ENCODE measurements at places on chromosomes 7 and 10. TPM values are rescaled to one million over a fixed set of nuclear protein-coding genes. Genes with fewer than 3 reads are reported as not detected.
A peak's percentile ranks its signal among the peaks of the same experiment; 100 is the strongest.

The ARHGEF35 gene
- total RNA-seq: 1.4 TPM

The CHRM2 gene
- total RNA-seq: not detected

The SPOCK2 gene
- total RNA-seq: 1.3 TPM

The RINT1 gene
- total RNA-seq: 4.4 TPM

The HOXA6 gene
- total RNA-seq: not detected

The PNLIP gene
- total RNA-seq: not detected

The AGAP9 gene
- 5.3 TPM for total RNA-seq

The SPDYE8 gene
- not detected for total RNA-seq

The SEPHS1 gene
- total RNA-seq: 338 TPM

The CALML3 gene
- total RNA-seq: not detected

The CACNB2 gene
- total RNA-seq: 1.0 TPM

The ZKSCAN5 gene
- 28.7 TPM for total RNA-seq

The BZW2 gene
- 99.0 TPM for total RNA-seq

The MACC1 gene
- 0.21 TPM for total RNA-seq

The SKIDA1 gene
- total RNA-seq: 10.4 TPM

The COL1A2 gene
- total RNA-seq: 47.8 TPM

The ZC3HAV1 gene
- total RNA-seq: 27.1 TPM

The LBX1 gene
- not detected for total RNA-seq

The PLXNA4 gene
- total RNA-seq: 1.0 TPM

- DNase-seq: no peak
These were observed 145.3 kb downstream of the SEMA3A start for GRCh38 chr7:84049071-84049836.

GRCh38 chr7:55006499-55006898, 12.3 kb upstream of the EGFR start:
- peak; percentile 60 for DNase-seq

DNA sequence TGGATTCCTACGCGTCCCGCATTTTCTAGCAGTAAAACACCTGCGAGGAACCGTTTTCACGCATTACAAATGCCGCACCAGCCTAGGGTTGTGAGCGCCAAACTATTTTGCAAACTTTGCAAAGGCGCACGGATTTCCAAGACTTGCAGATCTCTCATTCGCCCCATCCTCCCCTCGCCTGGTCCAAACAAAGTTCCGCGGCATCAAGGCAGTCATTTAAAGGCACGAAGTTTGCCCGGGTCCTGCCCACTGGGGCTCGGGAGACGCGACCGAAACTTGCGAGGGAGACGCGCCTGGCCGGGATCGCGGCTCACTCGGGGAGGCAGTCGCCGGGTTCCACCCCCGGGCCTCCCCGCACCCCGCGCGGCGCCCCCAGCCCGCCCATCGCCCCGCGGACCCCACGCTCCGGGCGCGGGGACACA, 613 bp downstream of the USP6NL start:
- no peak for DNase-seq

GRCh38 chr10:88467835-88468485, 115.2 kb downstream of the RNLS start:
- no peak for DNase-seq

GRCh38 chr7:48515171-48515570, 343.9 kb downstream of the ABCA13 start:
- DNase-seq: no peak

GRCh38 chr7:129559564-129559963, 52.0 kb upstream of the NRF1 start:
- no peak for DNase-seq

- DNase-seq: no peak
These were observed 176.8 kb downstream of the KIAA1217 start for GRCh38 chr10:24385776-24386175.

GRCh38 chr10:93277360-93277759, 203.7 kb downstream of the CYP26A1 start:
- no peak for DNase-seq

- DNase-seq: peak; percentile 56
These were observed 72.8 kb upstream of the KAT6B start for GRCh38 chr10:74753442-74754211.

DNA sequence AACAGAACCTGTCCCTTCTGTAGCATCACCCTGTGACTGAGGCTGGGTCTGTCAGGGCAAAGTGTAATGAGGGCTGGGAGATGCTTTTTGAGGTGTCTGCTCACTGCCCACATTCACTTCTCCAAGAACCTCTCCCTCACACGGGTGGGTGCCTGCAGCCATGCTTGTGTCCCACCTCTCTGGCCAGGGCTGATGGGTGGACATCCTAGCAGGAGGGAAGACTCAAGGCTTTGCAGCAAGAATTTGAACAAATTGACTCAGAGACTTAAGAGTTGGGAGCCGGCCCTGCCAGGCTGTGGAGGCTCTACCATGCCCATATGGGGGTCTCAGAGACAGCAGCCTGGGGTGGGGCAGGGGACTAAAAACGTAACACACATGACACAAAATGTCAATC, 33.4 kb downstream of the GOLGA7B start:
- no peak for DNase-seq

GRCh38 chr7:34062826-34063225, 157.5 kb downstream of the BMPER start:
- DNase-seq: no peak

DNA sequence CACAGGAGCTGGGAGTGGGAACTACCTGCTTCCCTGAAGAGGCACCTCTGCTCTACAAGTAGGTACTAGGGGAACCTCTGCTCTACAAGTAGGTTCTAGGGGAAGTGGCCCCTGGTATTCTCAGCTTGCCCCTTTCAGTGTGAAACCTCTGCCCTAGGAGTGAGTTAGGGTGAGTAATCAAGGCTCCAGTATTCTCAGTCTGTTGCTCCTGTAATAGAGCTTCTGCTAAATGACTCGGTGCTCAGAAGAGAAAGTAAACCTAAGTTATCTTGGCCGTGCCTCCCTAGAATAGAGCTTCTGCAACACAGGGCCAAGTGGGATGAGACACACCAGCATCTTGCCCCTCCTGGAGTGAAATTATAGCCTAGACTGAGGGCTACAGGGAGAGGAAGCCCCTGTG, 13.4 kb upstream of the RASSF4 start:
- no peak for DNase-seq

- DNase-seq: no peak
These were observed 157.3 kb downstream of the NOC3L start for GRCh38 chr10:94205396-94205831.

DNA sequence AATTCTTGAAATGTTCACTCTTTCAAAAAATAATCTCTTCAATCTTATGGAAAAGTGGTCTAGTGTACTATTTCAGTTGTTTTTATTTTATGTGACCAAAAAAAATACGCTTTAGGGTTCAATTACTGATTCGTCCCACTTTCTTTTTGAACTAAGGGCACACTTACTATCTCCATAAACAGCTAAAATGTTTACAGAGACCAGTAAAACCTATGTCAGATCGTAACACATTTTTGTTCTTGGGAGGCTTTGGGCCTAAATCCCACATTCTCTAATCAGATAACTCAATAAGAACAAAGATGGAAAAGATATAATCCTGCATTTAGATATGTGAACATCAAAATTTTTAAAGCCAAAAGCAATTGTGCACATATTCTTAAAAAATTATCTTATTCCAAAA, 29.8 kb upstream of the EPC1 start:
- no peak for DNase-seq

GRCh38 chr7:77783545-77783944, 14.7 kb downstream of the TMEM60 start:
- no peak for DNase-seq

DNA sequence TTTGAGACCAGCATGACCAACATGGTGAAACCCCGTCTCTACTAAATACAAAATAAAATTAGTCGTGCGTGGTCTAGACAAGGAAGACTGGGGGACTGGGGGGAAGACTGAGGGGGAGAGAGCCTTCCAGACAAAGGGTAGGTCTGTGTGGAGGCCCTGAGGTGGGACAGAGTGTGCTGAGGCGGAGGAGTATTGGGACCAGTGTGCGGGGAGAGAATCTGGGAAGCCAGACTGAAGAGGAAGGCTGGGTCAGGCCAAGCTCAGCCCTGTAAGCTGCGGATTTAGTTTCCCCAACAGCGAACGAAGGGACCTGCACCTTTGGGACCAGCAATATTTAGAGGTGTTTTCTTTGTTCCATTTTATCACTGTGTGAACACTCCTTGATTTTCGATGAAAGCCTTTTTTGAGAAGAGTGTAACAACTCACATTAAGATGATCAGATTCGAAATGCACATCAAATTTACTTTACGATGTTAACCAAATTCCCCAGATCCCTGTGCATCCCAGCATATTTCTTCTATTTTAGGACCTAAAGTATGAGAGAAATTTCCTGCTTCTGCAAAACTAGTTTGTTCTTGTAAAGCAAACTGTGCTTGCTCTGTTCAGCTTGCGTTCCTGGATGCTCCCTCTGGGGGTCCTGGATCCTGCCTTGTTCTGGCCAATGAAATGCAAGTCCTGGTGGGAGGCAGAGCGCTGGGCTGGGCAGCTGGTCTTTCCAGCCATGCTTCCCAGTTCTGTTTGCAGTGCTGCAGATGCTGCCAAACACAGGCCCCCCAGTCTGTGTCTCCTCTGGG, 39.4 kb downstream of the PLAU start:
- DNase-seq: peak; percentile 79

DNA sequence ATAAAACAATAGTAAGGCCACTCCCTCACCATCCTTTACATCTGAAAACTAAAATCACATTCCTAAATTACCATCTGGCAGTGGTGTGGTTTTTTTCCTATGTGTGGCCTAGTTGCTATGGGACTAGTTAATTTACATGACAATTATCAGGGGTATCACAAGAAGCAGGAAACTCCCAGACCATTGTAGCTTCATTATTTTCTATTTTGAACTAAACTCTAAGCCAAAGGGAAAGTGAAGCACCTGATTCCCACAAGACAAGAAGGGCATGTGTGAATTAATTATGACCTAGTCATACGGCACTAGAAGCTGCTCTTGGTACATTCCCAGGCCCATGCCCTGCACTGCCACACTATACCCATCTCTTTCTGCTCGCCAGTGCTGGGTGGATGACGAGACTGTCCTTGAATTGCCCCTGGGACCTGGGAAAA, 103.4 kb downstream of the ATXN7L1 start:
- DNase-seq: peak; percentile 49

DNA sequence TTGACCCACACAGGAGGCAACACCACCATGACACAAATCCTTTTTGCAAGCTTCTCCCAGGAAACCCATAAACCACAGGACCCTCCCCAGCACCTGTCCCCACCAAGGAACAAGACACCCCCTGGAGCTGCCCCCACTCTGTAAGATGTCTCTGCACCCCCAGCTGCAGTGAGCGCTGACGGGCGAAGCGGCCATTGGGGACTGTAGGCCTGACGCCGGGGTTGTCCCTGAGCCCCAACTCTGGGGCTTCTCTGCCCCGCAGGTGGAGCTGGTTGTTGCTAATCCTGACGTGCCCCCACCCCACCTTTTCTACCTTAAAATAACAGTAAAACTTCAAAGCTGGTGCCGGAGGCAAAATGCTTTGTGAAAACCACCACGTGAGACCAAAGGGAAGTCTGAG, 94.7 kb upstream of the PPP2R2D start:
- no peak for DNase-seq

DNA sequence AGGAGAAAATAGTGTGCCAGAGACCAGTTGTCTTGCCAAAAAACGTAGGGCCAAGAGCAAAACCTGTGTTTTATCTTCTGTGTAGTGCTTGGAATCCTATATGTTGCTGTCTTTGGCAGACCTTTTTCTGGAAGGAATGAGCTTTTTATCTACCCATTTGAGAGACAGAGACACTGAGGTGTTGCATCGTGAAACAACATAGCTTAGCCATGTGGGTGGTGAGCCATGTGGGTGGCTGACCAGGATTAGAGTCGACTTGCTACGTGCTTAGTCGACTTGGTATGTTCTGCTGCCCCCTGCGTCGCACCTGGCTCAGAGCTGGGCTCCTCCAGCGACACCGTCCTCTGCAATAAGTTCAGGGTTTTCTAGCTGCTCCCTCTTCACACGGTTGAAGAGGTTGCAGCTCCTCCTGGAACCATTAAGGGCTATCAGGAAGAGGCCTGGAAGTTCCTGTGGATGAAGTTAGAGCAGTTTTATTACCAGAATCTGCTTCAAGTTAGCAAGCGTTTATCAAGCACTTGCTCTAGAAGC, 175.8 kb downstream of the SH2D4B start:
- DNase-seq: no peak

- DNase-seq: no peak
These were observed 135.9 kb downstream of the ARHGAP12 start for GRCh38 chr10:31792745-31793144.

- DNase-seq: no peak
These were observed 1137.0 kb upstream of the PHF14 start for GRCh38 chr7:9836671-9837070.

- no peak for DNase-seq
These were observed 16.8 kb downstream of the VSIR start for GRCh38 chr10:71756311-71757191.

- no peak for DNase-seq
These were observed 29.2 kb downstream of the SORBS1 start for GRCh38 chr10:95531994-95532399.

DNA sequence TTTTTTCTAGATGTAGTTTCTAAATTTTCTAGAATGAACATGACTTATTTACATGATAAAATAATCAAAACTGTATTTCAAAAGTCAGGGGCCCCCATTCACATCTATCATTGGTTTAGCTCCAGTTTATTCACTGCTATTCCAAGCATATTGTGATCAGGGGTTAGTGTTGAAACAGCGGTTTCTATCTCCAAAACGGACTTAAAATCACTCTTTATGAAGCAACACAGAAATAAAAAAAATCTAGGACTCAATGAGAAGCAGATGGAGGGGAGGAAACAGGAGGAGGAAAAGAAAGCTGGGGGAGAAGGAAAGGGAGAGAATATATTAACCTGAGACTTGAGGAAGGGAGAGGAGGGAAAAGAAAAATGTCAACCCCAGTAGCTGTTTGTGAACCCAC, 14.8 kb upstream of the CH25H start:
- no peak for DNase-seq

DNA sequence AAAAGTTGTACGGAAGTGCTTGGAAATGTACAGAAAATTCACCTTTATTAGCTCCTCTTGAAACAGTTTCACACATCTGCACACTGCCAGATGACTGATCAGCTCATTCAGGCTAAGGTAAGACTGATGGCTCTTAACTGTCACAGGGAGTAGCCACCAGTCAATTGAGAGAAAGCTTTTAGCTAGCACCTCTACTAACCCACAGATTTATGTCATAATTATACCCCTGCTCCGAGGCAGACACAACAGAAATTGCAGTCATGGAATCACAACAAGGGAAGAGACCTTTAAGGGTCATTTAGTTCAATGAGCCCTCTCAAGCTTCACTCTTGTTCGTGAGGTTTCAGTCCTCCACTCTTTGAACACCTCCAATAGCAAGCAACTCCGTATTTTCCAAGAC, 235.4 kb downstream of the TRIL start:
- no peak for DNase-seq

GRCh38 chr7:42380401-42380800, 143.4 kb upstream of the GLI3 start:
- DNase-seq: no peak

GRCh38 chr10:133405844-133406527, 12.0 kb downstream of the MTG1 start:
- no peak for DNase-seq

- no peak for DNase-seq
These were observed 2.1 kb upstream of the TMEM72 start for GRCh38 chr10:44908936-44909630.
